ENCODE measurements at places on chromosomes 2 and 18.

- no peak for DNase-seq
Observed at GRCh38 chr2:204570421-204570820, 25.1 kb downstream of the PARD3B start.

DNA sequence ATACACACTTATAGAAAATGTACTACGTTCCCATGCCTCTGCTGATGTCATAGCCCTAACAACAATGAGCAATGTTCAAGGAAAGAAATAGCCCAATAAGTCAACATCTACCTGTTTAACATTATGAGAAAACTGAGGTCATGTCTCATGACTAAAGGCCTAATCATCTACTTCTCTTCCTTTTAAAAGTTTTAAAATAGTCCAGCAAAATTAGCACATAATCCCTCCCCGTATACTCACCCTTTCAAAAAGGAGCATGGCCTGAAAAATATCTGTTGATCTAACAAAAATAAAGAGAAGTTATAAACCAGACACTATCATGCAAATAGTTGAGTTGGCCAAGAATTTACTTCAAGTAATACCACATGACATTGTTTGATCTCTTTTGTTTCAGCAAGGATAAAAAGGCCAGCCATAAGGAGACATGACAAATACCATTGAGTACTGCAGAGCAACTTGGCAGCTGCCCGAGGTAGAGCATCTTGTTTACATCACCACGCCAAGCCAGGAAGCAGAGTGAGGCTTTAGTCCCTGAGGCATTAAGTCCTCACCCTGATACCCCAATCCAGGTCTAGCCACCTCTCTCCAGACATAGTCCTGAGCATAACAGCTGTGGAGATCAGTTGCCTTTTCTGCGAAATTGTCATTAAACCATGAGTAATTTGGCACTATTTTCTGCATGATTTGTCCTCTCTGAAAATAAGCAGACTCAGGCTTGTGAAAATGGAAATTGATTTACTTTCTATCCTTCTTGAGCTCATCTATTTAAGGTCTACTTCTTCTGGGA lies 137.4 kb upstream of the ETAA1 start:
- DNase-seq = no peak

DNA sequence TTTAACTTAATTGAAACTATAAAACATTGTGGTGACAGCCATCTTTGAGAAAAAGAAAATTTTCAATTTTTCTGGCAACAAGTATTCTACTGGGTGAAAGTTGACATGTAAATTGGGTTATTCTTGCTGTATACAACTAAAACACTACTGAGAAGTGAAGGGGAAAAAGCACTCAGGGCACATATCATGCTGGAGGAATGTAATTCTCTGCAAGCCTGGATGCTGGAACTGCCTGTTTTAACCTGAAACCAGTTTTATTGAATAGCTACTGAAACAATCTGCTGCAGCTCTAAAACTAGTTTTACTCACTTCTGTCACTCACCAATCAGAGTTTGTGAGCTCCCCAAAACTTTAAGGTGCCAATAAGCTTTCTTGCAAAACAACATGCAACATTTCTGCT lies 1136.0 kb downstream of the LRP1B start:
- no peak for DNase-seq

- no peak for DNase-seq
Observed at GRCh38 chr2:149009576-149010461, 28.7 kb upstream of the LYPD6B start.

DNA sequence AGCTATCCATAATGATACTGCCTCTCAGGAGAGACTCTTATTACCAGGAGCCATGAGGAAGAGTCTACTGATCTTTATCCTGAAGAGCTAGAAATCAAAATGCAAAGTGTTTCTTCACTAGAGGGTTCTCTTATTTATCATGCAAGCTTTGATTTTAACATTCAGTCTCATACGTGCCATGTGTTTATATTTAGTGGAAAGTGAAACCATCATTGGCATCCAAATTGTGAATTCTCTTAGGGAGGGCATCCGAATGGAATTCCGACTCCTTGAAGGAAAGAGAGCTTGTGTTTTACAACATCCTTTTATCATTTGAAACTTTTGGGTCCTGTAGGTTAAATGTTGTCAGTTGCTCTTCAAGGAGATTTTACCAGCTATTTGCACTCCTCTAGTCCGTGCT lies 170.4 kb upstream of the SESTD1 start:
- DNase-seq = no peak

- DNase-seq = peak; percentile 85
Observed at GRCh38 chr18:8608795-8609658, at the start of gene RAB12. Gene RAB12 (plus strand): TSS chr18:8609437. CDS start chr18:8609440, 3 bp downstream.

GRCh38 chr2:10339647-10340592 lies 37.2 kb downstream of the HPCAL1 start:
- no peak for DNase-seq

DNA sequence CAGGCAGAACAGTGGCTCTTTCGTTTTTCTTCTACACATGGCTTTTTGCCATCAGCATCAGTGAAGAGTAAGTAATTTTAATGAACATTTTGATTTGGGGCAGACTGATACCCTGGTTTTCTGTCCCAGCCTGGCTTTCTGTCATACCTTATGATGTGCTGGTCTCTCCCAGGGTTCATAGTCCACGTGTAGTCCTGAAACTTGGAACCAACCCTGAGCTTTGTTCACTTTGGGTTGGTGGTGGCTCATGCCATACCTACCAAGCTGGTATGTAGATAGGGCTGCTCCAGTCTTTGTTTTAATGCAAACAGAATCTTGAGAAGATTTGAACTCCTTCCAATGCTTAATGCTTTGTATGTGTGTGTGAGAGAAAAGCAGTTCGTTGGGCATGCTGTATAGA lies 4.9 kb downstream of the COPS7B start:
- DNase-seq = no peak

GRCh38 chr2:29255004-29255403 lies 139.8 kb downstream of the CLIP4 start:
- no peak for DNase-seq

- no peak for DNase-seq
Observed at GRCh38 chr18:36446059-36446458, 148.5 kb downstream of the FHOD3 start.

DNA sequence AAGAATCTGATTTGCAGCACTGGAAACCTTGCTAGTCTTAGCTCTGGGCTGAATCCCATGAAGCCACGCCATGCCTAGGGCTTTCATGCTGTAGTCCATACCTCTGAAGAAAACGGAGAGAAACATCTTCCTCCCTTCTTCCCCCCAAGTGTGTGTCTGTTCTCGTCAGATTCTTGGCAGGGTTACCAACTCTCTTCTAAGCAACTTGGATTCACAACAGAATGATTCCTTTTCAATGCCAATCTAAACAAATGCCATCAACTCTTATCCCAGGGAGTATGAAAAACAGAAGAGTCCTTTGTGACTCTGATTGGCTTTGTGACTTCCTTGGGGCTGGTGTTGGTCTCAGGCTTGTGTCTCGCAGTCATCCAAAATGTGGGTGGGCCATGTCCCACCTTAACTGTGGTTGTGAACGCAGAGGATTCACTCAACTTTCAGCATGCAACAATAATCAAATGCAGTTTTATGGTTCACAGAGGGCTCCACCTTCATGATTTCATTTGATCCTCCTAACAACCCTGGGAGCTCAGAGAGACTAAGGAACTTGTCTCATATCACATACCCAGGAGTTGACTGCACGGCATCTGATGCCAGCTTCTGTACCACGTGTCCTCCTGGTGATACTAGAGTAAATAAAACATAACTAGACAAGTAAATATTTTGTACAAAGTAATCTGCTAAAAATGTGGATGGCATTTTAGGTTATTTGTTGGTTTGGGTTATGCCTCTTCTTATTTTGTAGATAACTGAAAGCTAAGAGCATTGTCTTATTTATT lies 186.0 kb upstream of the TNP1 start:
- no peak for DNase-seq

DNA sequence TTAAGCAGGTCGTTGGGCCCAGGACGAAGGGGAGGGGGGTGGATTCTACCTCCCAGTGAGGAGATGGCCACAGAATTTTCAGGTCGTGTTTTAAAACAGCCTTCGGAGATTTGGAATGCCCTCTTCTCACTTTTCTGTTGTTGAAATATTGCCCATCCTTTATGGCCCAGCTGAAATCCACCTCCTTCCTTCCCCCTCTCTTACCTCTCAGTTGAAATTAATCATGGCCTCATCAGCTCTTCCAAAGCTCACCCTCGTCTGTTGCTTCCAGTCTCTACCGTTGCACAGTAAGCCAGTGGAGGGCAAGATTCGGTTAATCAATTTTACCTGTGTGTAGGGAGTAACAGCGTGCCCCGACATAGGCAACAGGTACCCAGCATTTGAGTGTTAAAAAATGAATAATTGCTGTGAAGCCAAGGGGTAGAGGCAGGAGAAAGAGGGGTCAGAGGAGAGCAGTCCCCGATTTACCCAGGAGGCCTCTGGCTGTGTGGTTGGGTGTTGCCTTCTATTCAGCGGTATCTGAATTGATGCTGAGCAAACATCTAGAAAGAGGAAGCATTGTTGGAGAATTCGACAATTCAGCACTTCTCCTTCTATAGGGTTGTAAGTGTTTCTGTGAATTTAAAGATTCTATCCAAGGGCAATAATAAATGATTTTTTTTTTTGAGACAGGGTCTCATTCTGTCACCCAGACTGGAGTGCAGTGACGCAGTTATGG lies 8.6 kb upstream of the PDIA6 start:
- no peak for DNase-seq

DNA sequence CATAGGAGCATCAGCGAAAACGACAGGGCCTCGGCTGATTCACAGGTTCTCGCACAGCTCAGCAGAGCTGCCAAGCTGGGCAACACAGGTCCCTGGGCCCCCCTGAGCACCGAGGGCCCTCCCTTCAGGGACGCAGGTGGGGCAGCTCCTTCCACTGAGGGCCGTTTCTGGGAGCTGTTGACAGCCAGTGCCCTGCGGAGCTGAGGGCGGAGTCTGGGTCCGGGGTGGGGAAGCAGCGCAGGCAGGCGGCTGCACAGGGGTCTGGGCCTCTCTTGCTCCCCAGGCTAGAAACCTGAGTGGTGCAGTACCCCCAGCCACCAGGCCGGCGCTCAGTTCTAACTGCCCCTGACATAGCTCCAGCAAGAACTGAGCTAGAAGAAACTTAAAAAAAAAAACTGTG lies 65.7 kb downstream of the PXDN start:
- DNase-seq = no peak

DNA sequence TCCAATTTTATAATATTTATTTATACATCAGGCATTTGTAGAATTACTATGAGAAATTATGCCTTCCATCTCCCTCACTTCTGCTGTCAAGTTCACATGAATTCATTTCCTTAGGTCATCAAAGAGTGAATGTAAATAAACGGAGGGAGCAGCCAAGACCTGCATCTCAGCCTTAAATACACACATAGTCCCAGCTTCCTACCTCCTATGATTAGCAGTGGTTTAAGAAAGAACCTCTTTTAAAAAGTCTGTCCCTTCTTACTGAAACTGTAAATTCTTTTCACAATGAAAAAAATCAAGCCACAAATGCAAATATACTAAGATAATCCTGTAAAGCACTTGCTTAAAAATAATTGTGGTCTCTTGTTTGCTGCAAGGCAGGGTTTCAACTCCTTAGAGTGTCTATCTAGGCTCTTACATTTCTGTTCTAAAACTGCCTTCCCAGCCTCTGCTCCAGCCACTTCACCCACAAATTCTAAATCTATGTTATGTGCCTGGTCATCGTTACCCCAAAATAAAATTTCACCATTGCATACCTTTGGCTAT lies 532.7 kb upstream of the FSHR start:
- no peak for DNase-seq

DNA sequence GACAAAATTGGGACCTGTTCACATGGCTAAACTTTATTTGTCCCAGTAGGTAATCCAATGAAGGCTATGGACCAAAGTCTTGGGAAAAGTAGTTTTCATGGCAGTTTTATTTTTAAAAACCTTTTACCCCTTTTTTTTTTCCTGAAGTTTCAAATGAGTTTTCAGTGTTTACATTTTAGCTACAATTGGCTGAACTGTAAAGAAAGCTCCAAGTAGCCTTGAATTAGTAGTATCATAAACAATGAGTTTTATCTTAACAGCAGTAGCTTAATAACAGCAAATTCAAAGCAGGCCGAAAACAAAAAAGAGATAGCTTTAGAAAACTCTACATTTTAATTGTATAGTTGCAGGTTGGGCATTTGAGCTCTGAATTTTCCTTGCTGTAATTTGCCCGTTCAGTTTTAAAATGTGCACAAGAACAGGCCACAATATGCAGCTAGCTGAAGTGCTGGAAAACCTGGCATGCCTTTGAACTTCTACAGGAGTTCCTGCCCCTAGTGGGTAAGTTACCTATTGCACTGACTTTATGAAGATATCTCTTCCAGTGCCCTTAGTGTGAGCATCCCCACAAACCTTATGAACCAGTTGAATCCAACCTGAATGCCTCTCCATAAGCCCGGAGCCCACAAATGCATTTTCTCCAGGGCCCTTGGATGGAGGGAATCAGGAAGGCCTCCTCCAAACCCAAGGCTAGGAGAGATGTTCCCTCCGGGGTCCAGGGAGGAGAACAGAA lies 106.7 kb downstream of the XRCC5 start:
- DNase-seq = no peak

DNA sequence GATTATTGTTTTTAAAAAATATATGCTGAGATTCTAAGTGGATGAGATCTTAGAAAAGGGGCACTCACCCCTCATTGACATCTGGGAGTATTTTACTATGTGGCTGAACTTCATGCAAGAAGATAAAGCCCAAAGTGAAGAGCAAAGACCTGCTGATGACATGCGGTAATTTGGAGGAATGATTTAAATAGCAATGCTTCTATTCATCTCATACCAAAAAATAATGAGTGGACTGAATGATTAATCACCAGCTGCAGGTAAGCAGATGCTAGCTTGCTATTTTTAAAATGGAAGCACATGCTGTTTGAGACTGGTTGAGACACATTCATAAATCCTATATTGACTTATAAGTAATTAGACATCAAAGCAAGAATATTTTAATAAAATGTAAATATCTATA lies 12.7 kb upstream of the CDK15 start:
- DNase-seq = no peak

GRCh38 chr18:21949326-21950015 lies 208.9 kb downstream of the MIB1 start:
- DNase-seq = no peak

GRCh38 chr2:200255549-200255948 lies 50.9 kb upstream of the SPATS2L start:
- no peak for DNase-seq

DNA sequence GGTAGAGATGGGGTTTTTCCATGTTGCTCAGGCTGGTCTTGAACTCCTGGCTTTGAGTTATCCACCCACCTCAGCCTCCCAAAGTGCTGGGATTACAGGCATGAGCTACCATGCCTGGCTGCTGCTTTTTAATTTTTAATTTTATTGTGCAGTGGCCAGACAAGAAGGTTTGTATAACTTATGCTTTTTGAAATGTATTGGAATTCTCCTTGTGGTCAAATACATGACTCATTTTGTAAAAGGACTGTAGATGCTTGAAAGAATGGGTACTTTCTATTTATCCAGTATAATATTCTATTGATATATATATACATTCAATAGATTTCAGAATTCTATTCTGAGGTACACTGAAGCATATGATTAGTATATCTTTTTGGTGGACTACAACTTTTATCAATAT lies 82.6 kb upstream of the ST3GAL5 start:
- no peak for DNase-seq

- DNase-seq = no peak
Observed at GRCh38 chr2:134348239-134348638, 94.4 kb downstream of the MGAT5 start.

Data from activated CD4-positive, alpha-beta T cell treated with anti-CD3 and anti-CD28 coated beads, Interleukin-2, amount 50 U/mL, for 1 hour (primary cell).